ENCODE measurements at places on chromosomes 16 and 17. TPM values are rescaled to one million over a fixed set of nuclear protein-coding genes. Genes with fewer than 3 reads are reported as not detected.

DNA sequence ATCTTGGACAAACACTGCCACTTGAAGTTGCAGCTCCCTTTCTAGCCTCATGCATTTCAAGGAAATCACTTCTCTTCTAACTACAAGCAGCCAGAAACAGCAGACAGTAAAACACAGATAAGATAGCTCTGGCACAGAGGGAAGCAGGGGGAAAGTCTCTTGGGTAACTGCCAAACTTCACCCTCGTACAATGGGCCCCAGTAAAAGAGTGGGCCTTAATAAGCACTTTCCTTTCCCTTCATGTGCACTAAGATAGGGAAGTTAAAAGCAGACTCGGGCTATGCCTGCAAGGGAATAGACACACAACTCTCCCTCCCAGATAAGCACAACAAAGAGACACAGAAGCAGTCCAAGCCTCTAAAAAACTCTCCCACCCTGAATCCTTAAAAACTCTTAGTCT is 4.2 kb upstream of the KRTAP4-5 start:
- no peak for DNase-seq
- no peak overlapping the region for H3K4me3 ChIP-seq
- H3K36me3 ChIP-seq: no peaks in the 10 kb centered on the region
- H3K4me1 ChIP-seq: no peaks in the 10 kb centered on the region
- H3K27ac ChIP-seq: no peak overlapping the region

DNA sequence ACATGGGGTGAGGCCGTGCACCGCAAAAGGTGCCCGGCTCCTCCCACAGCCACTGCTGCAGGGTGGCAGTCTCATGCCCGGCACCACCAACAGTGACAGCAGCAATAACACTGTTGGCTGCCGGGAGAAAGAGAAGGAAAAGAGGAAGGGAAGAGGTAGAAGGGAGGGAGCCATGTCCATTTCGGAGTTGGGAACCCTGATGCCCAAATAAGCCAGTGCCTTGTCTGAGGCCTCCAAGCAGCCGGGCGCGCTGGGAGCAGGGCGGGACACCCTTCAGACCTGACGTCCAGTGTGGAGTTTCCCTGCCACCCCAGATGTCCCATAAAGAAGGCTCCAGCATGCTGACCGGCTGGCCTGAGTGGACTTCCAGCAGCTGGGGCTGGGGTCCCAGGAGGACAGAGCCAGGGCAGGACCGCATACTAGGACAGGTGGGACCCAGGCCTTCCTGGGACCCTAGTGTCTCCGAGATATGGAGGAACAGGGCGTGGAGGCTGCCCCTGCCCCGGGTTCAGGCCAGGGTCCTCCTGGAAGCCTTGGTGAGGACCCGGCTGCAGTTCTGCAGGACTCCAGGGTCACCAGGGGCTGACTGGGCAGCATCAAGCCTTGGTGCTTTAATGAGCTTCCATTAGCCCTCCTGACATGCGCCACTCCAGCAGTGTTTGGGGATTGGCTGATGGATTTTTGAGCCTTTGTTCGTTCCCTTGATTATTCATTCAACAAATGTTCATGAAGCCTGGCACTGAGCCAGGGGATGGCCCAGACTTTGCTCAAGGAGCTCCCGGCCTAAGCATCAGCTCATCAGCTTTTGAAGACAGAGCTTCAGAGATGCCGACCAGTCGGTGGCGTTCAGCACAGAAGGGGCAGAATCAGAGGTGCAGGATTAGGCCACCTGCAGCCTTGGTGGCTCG is 223.6 kb upstream of the CIBAR2 start:
- H3K27ac ChIP-seq: no peak overlapping the region
- H3K4me1 ChIP-seq: no peaks in the 10 kb centered on the region
- H3K4me3 ChIP-seq: no peak overlapping the region
- no peak for DNase-seq
- H3K27me3 ChIP-seq: no peaks in the 10 kb centered on the region
- H3K36me3 ChIP-seq: no peaks in the 10 kb centered on the region

GRCh38 chr16:12349936-12350850 is 373.7 kb downstream of the SNX29 start:
- no peaks in the 10 kb centered on the region for H3K36me3 ChIP-seq
- H3K4me1 ChIP-seq: peaks cover 22% of the 10 kb centered on the region
- H3K27me3 ChIP-seq: no peaks in the 10 kb centered on the region
- no peak overlapping the region for H3K27ac ChIP-seq
- DNase-seq: no peak
- H3K4me3 ChIP-seq: no peak overlapping the region

DNA sequence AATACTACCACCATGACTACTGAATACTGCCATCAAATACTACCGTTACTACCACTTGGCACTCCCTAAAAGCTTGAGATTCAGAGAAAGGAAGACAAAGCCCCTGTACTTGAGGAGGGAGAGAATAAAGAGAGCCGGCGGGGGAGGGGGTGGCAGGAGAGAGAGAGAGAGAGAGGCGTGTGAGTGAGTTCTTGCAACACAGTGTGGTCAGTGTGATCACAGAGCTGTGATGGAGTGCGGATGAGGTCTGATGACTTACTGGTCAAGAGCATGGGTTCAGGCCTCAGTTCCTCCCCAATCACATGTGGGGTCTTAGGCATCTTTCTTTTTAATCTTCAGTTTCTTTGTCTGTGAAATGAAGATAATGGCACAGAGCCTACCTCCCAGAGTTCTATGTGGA is 19.2 kb downstream of the PRKCB start:
- no peak overlapping the region for H3K27ac ChIP-seq
- no peaks in the 10 kb centered on the region for H3K27me3 ChIP-seq
- no peaks in the 10 kb centered on the region for H3K36me3 ChIP-seq

DNA sequence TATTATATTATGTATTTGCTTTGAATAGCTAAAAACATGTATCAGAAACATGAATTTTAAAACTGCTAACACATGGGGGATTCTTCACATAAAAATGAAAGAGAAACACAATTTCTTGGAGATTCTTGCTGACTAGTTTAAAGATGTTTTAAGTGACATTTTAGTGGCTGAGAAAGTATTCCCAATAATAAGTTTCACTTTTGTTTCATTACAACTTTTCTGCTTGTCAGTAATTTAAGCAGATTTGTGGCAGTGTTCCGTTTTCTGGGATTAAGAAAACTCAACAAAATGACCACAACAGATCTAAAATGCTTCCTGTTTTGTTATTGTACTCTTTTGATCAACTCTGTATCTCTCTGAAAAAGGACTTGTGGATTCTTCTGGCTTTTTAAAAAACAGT is 75.9 kb downstream of the NLK start:
- no peak overlapping the region for H3K4me3 ChIP-seq
- no peak overlapping the region for H3K27ac ChIP-seq
- peaks cover 13% of the 10 kb centered on the region for H3K4me1 ChIP-seq
- no peaks in the 10 kb centered on the region for H3K36me3 ChIP-seq
- no peaks in the 10 kb centered on the region for H3K27me3 ChIP-seq
- DNase-seq: no peak

The TBC1D3L gene
- 9.5 TPM for total RNA-seq

The DNAI2 gene
- 0.13 TPM for total RNA-seq

Data from thyroid gland (tissue), 4 donors.